CD4-positive, alpha-beta T cell treated with Interleukin-4 for 4 hours (primary cell): ENCODE measurements at places on chromosomes 4 and X.

- DNase-seq, result no peak
Observed at GRCh38 chr4:145319751-145320150, 139.4 kb upstream of the OTUD4 start.

GRCh38 chr4:55004831-55005230 is 120.6 kb downstream of the KDR start:
- no peak for DNase-seq

DNA sequence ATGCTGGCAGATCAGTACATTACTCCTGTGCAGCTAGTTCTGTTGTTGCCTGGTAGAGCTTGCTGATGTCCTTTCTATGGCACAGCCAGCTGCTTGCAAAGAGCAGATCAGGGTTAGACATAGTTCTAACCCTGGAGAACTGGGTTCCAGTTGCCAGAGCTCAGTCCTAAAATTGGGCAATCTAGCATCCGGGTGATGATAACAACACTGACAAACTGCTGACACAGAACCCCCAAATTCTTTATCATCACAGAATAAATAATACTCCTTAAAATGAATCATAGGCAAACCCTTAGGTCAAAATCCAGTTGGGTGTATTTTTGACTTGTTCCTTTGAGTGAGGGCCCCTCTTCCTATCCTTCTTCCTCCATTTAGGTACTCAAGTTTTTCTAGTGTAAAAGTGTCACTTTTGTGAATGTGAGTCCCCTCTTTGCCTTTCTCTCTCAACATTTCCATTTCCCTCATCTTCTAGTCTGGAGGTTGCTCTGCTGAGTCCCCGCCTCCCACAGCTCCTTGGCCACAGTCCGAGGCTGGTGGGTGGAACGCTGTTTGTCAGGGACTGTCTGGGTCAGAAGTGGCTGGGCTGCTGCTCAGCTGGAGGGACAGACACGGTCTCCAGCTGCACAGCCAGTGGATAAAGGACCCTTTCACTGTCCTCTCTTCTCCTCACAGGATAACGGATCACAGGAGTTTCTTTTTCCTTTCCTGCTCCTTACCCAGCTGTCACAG is 93.6 kb upstream of the RASGEF1B start:
- no peak for DNase-seq

GRCh38 chr4:76213415-76214176 is at the start of gene SCARB2:
TSS of gene SCARB2 (minus strand) at chr4:76213824. CDS start at chr4:76213543, 281 bp downstream.
- DNase-seq, result peak; percentile 71

GRCh38 chr4:106149911-106150310 is 166.1 kb downstream of the TBCK start:
- no peak for DNase-seq

DNA sequence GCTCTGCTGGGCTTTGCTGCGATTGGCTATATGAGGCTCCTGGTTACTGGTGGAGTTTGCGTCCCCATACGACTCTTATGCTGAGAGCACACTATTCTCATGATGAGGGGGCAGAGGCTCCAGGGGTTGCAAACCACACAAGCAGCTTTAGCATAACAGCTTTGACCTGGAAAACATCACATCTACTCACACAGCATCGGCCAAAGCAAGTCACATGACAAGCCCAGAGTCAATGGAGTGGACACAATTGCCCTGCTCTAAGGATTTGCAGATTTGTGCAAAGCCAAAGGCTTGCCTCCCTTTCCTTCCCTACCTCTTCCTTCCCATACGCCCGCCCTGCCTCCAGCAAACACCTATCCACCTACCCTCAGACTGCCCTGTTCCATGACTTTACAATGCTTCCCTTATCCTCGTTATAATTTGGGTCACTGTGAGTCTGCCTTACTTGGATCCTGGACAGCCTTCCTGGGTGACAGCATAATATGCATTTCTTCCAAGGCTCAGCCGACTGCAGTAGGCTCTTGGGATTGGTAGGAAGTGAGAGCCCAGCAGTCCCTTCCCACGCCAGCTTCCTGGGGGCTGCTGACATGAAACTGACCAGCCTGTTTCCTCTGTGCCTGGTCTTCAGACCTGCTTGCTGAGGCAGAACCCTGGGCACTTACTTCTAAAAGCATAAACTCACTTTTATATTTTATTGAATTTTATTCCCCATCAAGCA is 208.2 kb upstream of the PSAPL1 start:
- DNase-seq, result no peak

- DNase-seq, result no peak
Observed at GRCh38 chr4:3387943-3388361, 53.8 kb upstream of the HGFAC start.

DNA sequence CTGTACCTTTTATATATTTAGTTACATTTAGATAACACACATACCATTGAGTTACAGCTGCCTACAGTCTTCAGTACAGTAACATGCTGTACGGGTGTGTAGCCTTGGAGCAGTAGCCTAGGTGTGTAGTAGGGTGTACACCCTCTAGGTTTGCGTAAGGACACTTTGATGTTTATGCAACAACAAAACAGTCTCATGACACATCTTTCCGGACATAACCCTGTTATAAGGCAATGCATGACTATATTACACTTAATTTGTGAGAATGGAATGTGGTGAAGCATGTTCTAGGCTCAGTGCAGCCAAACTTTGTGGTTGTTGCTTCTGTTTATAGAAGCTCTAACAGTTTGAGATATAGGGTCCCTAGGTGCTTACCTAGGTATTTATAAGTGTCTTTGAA is 65.4 kb downstream of the SPRY1 start:
- DNase-seq, result no peak

DNA sequence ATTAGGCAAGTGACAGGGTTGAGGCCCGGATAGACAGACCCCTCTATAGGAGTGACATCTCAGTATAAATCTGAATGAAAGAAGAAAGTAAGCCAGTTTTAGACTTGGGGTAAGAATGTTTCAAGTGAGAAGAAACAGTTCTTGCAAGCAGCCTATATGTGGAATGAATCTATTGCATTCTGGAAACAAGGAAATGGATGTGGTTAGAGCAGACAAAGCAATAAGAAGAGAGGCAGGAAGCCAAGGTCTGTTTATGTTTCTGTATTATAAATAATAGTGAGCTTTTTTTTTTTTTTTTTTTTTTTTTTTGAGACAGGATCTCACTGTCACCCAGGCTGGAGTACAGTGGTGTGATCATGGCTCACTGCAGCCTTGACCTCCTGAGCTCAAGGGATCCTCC is 255.8 kb downstream of the UNC5C start:
- DNase-seq, result no peak

DNA sequence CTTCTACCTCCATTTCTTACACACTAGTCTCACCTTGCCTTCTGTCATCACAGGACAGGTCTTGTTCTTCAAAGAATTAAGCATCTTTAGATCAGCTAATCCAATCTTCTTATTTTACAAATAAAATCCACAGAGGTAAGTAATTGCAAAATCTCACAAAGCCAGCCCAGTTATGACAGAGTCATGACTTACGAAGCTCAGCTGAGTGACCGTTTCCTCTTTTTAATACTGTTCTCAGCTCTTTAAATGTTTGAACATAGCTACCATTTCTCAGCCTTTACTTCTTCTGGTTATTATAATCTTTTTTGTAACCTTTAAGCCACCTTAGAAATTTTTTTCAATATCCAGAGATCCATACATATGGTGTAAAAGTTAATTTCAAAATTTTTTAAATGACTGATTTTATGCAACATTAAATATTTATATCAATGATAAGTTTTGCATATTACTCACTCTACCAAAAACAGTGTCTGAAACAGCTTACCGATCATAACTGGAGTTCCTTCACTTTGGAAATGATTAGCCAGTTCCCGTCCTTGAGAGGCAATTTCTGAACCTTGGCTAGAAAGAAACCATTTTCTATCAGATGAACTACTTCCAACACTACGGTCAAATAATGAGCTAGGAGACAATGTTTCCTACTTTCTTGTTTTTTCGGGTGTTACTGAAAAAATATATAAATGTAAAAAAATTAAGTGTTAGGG is 8.8 kb downstream of the ANKRD37 start:
- no peak for DNase-seq

DNA sequence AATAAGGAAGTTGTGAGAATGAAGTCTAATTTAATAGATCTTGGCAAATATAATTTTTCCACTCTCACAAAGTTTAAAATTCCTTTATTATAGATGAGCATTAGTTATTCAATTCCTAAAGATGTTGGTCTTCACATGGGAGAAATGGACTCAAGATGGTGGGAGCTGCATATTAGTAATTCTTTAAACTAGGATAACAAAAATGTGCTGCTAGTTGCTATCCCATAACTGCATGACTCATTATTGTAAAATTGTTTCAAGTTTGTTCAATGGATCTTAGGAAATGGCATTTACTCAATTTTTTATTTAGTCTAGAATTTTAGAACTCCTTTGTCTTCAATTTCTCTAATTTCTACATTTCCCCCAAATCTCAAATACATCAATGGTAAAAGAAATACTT is 155.8 kb downstream of the ATP10D start:
- DNase-seq, result no peak

DNA sequence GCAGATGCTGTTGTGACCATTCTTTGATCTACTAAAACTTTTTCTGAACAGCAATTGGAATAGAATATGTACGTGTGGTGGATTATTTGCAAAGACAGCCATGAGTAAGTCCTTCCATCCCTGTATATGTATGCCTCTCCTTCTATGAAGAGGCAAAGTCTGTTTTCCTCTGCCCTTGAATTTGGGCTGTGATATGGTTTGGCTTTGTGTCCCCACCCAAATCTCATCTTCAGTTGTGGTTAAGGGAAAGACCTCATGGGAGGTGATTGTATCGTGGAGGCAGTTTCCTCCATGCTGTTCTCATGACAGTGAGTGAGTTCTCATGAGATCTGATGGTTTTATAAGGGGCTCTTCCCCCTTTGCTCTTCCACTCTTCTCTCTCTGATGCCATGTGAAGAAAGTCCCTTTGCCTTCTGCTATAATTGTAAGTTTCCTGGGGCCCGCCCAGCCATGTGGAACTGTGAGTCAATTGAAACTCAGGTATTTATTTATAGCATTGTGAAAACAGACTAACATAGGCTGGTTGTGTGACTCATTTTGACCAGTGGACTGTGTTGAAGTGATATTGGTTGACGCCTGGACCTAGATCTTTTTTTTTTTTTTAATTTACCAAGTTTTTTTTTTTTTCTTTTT is 108.3 kb upstream of the CAMK2D start:
- peak; percentile 39 for DNase-seq

DNA sequence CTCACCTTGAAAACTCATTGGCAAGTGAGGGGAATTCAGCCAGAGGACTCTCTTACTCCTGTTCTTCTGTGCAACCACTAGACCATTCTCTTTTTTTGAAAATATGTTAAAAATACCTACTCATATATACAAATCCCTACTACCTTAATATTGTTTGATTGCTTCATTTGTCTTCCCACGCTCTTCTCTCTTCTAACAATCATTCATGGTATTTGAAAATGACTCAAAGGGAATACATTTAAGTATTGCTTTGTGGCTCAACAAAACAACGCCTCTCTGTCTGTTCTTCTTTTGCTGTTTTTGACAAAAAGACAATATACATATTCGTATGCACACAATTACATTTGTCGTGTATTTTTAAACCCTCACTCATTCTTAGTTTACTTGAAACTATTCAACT is 589.4 kb downstream of the ANKRD50 start:
- no peak for DNase-seq

DNA sequence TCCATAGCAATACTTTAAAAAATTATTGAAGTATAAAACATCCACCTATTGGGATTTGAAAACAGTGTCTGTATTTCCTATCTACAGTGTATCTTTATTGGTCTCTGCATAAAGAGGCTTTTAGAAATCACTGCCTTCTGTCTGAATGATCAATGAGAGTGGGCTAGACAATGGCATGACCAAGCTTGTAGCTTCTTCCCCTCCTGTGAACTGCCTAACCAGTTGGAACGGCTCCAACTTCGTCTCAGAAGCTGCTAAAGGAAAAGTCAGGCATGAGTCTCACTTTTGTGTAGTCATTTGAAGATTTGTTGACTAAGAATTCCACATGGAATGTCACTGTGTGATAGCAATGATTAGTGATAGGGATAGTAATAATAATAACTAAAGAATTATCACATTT is 64.2 kb downstream of the INTS12 start:
- no peak for DNase-seq

DNA sequence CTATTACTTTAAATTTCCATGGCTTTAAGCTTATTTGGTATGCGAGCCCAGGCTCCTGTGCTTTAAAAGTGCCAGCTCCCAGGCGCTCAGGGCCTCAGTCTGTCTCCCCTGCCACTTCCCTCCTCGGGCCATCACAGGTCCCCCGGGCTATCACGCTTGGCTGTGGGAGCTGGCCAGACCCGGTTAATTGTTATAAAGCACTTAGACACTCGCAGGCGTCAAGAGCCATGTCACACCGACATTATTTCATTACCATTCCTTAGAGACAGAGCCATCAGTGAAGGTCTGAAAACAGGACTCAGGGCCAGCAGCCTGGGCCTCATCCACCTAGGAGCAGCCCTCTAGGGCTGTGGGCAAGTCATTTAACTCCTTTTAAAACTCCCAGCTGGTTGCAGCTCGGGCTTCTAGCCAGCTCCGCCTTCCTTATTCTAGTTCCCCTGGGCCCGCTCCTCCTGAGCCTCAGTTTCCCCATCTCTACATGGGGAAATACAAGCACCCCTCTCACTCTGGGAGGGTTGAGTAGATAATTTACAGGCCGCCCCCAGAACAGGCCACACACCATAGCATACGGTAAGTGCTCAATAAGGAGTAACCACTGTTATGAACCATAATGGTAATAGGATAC is 99.0 kb downstream of the HMX1 start:
- DNase-seq, result no peak

GRCh38 chr4:81789741-81790399 is 318.2 kb upstream of the RASGEF1B start:
- no peak for DNase-seq

DNA sequence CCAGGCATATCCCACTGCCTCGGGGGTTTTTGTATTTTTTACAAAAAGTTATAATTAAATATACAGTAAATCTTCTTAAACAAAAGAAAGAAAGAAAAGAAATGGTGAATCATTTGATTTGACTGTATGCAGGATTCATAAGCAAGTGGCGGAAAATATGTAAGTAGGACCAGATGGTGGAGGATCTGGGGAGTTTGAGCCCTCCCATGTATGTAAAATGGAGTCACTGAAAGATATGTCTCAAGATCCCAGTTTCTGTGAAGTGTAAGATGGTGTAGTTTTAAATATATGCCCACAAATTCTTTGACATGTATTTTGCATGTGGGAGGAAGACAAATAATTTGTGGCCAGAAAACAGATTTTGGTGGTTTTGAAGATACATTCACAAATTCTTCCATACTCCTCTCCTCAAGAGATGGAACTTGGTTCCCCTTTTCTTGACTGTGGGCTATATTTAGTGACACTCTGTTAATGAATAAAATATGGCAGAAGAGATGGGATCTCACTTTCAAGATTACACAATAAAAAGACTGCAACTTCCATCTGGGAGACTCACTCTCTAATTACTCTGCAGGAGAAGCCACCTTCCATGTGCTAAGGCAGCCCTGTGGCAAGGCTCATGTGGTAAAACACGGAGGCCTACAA is 133.6 kb upstream of the S100G start:
- DNase-seq, result no peak

GRCh38 chr4:8308144-8308543 is 38.6 kb downstream of the HTRA3 start:
- DNase-seq, result no peak

GRCh38 chr4:132958457-132959263 is 190.4 kb upstream of the PCDH10 start:
- no peak for DNase-seq

- DNase-seq, result no peak
Observed at GRCh38 chr4:139776235-139776634, 110.6 kb downstream of the MGST2 start.

GRCh38 chrX:110420771-110421499 is 62.3 kb downstream of the RTL9 start:
- DNase-seq, result no peak

- peak; percentile 16 for DNase-seq
Observed at GRCh38 chr4:71186566-71187403, 152.0 kb upstream of the SLC4A4 start.

GRCh38 chr4:105548483-105548882 is 3.9 kb upstream of the ARHGEF38 start:
- no peak for DNase-seq
